NCI-H187 treated with DMSO at 0.1 percent for 48 hours (cell line): ENCODE measurements at places on chromosomes 3 and 15.

- DNase-seq, result no peak
Observed at GRCh38 chr3:88440701-88441100, 290.9 kb downstream of the C3orf38 start.

DNA sequence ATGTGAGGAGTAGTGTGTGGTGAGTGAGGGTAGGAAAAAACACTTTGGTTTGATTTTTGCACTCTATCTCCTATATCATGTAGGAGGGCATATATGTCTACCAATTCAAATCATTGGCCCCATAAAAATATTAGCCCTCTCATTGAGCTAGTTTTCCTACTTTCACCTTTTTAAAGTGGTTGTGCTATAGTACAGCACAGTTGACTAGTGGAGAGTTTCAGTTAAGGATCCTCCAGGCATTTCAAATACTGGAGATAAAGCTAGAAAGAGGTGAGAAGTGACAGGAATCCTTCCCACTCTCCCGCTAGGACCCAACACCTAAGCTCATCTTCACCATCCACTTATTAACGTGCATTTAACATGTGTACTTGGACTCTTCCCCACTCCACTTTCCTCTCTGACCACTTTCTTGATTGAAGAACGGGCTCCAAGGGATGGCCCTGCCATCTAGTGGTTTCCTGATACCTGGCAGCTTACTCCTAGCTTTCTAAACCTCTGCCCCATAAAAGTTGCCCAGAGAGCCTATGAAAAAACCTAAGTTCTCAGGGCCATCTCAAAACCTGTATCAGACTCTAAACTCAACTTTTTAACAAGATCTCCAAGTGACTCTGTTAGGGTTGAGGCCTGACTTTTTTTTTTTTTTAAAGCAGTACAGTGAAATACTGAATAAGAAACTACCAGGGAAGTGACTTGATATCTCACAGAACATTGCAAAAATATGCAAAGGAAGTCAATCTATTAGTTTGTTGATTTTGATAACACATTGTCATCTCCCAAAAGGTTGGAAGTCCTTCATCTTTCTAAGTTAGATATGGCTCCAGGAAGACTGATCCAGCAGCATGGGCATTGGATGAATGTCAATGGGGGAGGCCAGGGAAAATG lies 17.9 kb downstream of the IL12A start:
- peak; percentile 37 for DNase-seq

GRCh38 chr3:126911162-126912026 lies 71.5 kb upstream of the PLXNA1 start:
- DNase-seq, result no peak

- DNase-seq, result no peak
Observed at GRCh38 chr3:136187868-136188267, 8.3 kb downstream of the MSL2 start.

DNA sequence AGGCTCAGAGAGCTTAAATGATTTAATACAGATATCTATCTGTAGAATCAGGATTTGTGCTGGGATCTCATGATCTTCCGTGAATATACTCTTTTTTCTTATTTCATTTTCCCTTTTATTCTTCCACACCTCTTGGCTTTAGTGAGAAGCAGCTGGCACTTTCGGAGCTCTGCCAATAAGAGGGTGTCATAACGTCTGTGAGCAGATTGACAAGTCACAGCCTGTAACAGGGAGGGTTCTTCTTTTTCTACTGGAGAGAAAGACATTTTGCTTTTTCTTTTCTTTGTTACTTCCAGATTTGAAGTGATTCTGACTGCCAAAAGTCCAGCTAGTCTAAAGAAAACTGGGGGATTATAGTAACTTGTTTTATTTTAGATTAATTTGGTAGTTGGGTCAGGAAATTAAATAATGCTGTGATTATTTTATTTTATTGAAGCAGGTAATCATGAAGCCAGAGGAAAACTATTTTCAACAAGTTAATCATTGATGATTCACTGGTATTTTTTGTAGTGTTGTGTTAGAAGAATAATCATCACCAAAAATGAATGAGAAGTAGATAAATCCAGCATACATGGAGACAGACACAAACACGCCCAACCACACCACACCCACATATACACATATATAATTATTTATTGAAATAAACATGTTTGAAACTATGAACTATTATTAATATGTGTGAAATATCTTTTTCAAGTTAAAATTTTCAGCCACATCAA lies 69.8 kb downstream of the TNFAIP8L3 start:
- DNase-seq, result no peak

DNA sequence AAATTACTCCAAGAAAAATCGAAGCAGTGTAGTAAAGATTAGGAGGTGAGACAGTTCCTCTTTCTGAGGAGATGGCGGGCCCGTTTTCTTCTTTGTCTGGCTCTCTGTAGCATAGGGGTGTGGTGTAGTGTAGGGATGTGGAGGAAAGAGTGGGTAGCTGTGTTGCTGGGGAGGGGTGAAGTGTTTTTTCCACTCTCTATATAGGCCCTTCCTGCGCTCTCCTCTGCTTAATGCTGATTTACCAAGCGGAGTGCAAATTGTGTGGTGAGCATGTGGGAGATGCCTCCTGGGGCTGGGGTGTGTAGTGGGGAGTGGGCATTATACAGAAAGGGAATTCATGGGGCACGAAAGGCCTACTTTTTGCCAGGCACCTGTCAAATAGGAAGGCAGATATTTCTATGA lies 94.9 kb downstream of the ST6GAL1 start:
- DNase-seq, result no peak

- no peak for DNase-seq
Observed at GRCh38 chr3:42180901-42181300, 85.1 kb downstream of the CCK start.

GRCh38 chr3:129575233-129575996 lies 31.1 kb downstream of the PLXND1 start:
- no peak for DNase-seq

GRCh38 chr15:98786717-98787116 lies 138.4 kb downstream of the IGF1R start:
- DNase-seq, result no peak
